ENCODE measurements at places on chromosomes 16 and 17.

DNA sequence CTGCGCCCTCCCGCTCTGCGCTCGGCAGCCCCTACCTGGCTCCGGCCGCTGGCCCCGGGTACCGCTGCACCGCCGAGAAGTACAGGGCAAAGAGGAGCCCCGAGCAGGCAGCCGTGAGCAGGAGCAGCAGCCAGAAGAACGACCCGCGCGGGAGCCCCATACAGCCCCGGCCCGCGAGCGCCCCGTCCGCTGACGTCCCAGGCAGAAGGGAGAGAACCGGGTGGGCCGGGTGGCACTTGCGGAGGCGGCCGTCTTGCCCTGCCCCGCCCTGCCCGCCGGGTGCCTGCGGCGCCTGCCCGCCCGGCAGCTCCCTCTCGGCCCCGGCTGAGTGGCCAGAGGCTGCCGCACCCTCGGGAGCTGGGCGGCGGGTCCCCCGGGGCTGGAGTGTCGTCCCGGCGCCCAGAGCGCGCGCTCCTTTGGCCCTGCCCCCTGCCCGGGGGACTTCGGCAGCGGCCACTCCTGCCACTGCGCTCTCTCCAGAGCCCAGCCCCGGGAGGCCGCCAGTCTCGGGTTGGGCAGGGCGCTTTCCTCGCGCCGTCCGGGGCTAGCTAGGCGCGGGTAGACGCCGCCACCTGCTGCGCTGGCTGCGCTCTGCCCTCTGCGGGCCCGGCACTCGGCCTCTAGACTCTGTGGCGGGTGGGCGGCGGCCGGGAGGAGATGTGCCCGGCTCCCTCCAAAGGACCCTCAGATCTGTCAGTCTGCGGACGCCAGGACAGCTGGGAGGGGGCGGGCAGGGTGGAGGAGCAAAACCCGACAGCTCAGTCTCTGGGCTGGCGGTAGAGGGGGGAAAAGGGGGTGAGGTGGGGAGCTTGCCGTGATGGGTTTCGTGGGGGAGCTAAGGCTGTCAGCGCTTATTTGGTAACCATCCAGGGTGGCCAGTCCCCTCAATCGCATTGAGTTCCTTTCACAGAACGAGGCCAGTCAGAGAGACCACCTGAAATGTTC is at the start of gene ST6GALNAC2:
Gene ST6GALNAC2 (minus strand): TSS at position 212 of the 945 bp plus-strand sequence. CDS start 52 bp downstream, at position 160.
- DNase-seq: no peak

DNA sequence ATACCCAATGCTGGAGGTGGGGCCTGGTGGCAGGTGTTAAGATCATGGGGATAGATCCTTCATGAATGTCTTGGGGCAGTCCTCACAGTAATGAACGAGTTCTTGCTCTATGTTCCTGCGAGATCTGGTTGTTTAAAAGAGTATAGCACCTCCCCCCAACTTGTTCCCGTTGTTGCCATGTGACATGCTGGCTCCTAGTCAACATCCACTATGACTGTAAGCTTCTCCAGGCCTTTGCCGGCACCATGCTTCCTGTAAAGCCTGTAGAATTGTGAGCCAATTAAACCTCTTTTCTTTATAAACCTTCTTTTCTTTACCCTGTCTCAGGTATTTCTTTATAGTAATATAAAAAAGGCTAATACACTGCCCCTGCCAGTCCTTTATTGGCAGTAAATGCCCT is 33.3 kb downstream of the RANBP10 start:
- DNase-seq: no peak

DNA sequence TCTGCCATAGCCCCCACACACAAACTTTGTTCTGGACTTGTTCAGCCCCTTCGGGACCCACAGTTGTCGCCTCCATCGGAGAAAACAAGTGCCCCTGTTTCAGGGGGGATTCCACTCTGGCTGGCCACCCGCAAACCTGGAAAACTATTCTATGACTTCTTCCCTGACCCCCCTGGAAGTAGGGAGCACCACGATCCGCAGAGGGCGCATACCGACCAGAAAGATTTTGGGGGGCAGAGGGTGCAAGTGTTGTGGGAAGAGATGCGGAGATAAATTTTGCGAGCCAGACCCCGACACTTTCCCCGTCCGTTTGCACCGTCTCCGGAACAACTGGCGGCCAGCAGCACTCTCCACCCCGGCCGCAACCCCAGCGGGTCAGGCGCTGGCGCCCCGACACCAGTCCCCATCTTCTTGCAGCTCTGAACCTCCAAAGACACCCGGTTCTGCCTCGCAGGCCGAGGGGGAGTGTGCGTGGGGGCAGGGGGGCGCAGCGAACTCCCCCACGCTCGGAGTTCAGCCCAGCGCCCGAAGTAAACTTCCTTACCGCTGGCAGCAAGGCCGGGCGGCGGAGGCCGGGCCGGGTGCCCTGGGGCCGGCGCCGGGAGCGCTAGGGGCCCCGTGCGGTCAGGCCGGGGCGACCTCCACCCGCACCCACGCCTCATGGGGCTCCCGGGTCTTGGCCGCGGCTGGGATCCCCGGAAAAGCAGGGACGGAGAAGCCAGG is 744 bp downstream of the SALL1 start:
- DNase-seq: no peak

DNA sequence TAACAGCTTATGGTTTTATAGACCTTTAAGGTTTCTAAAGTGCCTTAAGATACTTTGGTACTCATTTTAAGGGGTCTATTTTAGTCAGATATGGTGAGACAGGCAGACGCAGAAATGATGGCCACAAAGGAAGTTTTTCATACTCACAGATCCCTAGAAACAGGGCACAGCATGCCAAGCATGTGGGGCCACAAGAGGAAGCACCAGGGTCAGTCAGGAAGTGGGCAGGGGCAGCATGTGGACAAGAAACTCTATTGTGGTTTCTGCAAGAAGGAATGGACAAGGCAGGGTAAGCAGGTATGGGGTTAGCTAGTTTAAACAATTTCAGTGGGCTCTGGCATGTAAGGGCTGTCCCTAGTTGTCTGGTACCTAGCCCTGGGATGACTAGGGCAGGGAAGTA is 8.5 kb downstream of the EFCAB3 start:
- no peak for DNase-seq

DNA sequence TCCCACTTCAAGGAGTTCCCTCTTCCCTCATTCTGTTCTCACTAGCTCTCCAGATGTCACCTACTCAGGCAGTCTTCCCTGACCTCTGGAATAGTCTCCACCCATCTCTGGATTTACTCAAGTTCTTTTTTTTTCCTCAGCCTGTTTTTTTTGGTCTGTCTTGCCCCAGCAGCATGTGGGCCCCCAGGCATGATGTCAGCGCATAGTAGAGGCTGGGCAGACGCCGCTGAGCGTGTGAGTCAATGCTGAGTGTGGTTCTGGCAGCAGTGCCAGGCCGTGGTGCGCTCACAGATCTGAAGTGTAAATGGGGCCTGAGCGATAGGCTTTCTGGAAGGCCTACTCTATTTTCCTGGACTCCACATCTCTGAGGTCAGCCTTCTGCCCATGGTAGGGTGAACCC is 2.7 kb upstream of the KCNJ18 start:
- DNase-seq: no peak

DNA sequence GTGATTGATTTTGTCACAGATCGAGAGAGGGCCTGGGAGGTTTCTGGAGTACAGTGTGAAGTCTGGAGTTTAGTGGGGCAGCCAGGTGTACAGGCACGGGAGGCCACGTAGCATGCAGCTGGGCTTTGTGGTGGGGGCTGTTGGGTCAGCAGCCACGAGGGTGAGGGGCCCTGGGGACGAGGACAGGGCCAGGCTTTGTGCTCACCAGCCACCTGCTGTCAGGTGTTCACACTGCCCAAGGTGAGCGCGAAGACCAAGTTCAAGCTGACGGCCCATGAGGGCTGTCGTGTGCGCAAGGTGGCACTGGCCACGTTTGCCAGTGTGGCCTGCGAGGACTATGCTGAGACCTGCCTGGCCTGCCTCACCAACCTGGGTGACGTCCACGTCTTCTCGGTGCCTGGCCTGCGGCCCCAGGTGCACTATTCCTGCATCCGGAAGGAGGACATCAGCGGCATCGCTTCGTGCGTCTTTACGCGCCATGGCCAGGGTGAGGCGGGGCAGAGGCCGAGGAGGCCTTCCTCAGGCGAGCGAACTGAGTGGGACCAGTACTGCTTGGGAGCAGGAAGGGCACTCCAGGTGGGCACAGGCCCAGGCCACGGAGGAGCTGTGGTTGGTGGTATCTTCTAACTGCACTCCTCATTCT is 15.9 kb downstream of the LLGL1 start:
- DNase-seq: no peak

- no peak for DNase-seq
Observed at GRCh38 chr17:1506649-1507267, 9.7 kb downstream of the INPP5K start.

DNA sequence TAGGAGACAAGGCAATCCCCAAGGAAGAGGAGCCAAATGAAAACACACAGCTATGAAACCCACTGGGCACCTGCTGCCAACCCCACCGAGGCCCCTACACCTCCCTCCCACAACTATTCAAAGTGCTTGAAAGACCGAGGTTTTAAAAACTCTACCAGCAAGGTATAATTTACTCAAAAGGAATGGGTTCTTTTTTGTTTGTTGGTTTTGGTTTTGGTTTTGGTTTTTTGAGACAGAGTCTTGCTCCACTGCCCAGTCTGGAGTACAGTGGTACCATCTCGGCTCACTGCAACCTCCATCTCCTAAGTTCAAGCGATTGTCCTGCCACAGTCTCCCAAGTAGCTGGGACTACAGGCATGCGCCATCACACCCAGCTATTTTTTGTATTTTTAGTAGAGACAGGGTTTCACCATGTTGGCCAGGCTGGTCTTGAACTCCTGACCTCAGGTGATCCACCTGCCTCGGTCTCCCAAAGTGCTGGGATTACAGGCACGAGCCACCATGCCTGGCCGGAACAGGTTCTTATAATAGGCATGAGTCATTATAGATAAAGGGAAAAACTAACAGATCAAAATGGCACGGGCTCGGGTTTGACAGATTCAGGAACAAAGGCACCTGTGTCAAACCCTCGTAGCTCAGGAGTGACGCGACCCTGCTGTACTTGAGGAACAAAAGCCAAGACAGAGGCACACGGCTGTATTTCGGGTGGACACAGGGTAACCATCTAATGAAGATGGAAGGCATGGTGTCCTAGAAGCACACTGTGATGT is 40.7 kb downstream of the COTL1 start:
- no peak for DNase-seq
